ENCODE measurements at places on chromosomes 1 and 21. TPM values are rescaled to one million over a fixed set of nuclear protein-coding genes. Genes with fewer than 3 reads are reported as not detected.
A peak's percentile ranks its signal among the peaks of the same experiment; 100 is the strongest.

DNA sequence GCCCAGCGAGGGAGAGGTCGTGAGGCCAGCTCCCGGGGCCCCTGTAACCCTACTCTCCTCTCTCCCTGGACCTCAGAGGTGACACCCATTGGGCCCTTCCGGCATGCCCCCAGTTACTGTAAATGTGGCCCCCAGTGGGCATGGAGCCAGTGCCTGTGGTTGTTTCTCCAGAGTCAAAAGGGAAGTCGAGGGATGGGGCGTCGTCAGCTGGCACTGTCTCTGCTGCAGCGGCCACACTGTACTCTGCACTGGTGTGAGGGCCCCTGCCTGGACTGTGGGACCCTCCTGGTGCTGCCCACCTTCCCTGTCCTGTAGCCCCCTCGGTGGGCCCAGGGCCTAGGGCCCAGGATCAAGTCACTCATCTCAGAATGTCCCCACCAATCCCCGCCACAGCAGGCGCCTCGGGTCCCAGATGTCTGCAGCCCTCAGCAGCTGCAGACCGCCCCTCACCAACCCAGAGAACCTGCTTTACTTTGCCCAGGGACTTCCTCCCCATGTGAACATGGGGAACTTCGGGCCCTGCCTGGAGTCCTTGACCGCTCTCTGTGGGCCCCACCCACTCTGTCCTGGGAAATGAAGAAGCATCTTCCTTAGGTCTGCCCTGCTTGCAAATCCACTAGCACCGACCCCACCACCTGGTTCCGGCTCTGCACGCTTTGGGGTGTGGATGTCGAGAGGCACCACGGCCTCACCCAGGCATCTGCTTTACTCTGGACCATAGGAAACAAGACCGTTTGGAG, 23.7 kb upstream of the TNFRSF1B start:
- peak; percentile 7 for ATAC-seq

The CLCNKA gene
- 0.08 TPM for total RNA-seq

The NUF2 gene
- total RNA-seq: 8.6 TPM

The APH1A gene
- total RNA-seq: 113 TPM

- ATAC-seq: no peak
Measured at GRCh38 chr1:214859647-214860046, 222.9 kb upstream of the KCNK2 start.

The RWDD3 gene
- 4.5 TPM for total RNA-seq

The GPN2 gene
- 20.0 TPM for total RNA-seq

DNA sequence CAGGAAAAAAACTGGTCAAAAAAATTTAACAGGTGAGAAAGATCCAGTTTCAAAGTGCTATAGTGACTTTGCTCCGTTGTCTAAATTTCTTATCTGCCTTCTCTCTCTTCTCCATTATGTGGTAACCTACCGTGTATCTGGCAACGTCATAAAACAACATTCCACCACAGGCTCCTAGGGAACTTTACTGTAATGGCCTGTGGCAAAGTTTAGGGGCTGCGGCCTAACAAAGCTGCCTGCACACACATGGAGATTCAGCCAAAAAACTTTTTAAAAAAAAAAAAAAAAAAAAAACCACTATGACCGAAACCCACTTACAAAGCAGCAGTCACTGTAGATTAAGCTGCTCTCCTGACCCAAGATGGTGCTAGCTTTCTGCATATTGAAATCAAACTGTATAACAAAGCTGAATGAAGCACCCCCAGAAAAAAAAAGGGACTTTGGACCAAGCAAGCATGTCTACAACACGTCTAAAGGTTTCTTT, 202.6 kb downstream of the SLC45A1 start:
- no peak for ATAC-seq

The SLC5A3 gene
- total RNA-seq: 5.6 TPM

The FCGR3A gene
- total RNA-seq: 1.00 TPM

The JTB gene
- total RNA-seq: 73.2 TPM
